Activated CD4-positive, alpha-beta T cell treated with anti-CD3 and anti-CD28 coated beads for 36 hours (primary cell): ENCODE measurements at places on chromosomes 2 and 18. TPM values are rescaled to one million over a fixed set of nuclear protein-coding genes. Genes with fewer than 3 reads are reported as not detected.

DNA sequence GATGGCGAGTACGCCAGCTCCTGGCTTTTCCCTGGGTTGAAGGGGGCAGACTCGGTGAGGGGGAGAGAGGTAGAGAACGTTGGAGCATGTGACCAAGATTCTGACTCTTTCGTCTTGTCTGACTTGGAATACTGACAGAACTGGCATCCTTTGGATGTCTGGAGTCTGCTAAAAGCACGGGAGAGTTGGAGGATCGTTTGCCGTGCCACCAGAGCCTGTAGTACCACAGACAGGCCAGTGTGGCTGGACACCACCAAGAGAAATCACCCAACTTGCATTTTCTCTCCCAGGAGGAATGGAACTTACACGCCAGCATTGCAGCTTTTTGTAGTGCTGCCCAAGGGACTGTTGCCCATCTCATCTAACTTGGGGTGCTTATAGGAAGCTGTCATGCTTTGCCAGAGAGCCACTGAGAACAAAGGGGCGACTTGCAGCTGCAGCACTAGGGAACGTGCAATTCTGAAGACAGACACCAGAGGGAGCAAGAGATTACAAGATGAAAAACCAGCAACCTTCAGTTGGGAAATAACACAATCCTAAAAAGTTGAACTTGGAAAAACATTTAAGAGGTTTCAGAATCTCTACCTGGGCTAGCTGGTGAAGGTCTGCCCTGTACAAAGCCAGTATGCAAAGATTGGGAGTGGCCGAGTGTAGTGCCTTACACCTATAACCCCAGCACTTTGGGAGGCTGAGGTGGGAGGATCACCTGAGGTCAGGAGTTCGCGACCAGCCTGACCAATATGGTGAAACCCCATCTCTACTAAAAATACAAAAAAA, 24.1 kb downstream of the PSMG2 start:
- no peak overlapping the region for H3K27ac ChIP-seq
- DNase-seq: peak; percentile 66
- H3K27me3 ChIP-seq: no peaks in the 10 kb centered on the region

DNA sequence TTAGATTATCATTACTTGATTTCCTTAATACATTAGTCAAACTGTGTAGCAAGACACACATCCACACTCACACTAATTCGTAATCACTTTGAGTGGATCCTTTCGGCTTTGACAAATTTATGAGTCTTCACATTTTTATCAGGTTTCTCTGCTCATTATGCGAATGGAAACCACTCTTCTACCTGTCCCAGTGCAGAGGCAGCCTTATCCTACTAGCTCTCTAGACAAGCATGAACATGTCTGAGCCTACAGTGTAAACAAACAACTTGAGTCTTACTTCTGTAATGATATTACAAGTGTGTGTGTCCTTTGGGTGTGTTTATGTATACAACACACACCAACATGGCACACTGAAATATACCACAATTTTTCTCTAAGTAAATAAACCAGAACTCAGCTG, 361.9 kb upstream of the CHST9 start:
- no peaks in the 10 kb centered on the region for H3K4me1 ChIP-seq
- H3K27me3 ChIP-seq: no peaks in the 10 kb centered on the region
- no peak overlapping the region for H3K4me3 ChIP-seq

DNA sequence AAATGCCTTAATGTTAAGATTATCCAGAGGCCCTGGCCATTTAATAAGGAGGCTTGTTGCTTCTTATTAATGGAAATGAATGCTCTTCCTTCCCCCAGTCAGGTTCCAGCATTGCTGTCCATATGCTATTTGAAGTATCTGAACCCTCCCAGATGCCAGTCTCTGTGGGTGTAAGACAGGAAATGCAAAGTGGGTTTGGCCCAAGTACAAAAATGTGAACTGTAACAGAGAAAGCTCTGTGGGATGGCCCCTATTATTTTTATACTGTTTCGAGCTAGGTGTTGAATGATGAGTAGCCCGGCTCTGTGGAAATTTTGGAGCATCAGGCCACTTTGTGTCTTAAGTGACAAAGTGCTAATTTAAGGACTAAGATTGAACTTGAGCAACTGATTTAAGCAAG, 141.0 kb downstream of the UXS1 start:
- H3K36me3 ChIP-seq: no peaks in the 10 kb centered on the region
- no peaks in the 10 kb centered on the region for H3K27me3 ChIP-seq
- DNase-seq: no peak
- H3K4me3 ChIP-seq: no peak overlapping the region
- peaks cover 53% of the 10 kb centered on the region for H3K4me1 ChIP-seq
- no peak overlapping the region for H3K27ac ChIP-seq

- H3K27me3 ChIP-seq: no peaks in the 10 kb centered on the region
- peaks cover 24% of the 10 kb centered on the region for H3K36me3 ChIP-seq
- H3K27ac ChIP-seq: no peak overlapping the region
- DNase-seq: no peak
Measured at GRCh38 chr2:160440888-160441287, 52.7 kb downstream of the RBMS1 start.

DNA sequence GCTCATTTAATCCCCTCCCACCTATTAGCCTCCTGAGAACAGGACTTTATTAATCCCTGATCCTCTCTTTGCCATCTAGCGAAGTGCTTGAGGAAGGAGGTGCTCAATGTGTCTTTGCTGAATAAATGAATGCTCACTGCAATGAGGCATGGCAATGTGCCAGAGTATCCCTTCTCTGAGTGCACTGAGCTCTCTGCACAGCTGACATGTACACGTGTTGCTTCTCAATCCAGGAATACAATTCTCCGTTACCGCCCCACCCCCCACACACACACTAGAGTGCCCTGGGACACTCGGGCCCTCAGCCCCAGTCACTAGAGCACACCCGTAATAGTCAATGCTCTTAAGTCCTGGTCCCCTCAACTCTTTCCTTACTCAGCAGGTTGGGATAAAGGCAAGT, 41.4 kb downstream of the FAM178B start:
- DNase-seq: no peak
- H3K4me3 ChIP-seq: no peak overlapping the region
- peak overlapping the region; percentile 17 for H3K27ac ChIP-seq
- peaks cover 21% of the 10 kb centered on the region for H3K4me1 ChIP-seq

DNA sequence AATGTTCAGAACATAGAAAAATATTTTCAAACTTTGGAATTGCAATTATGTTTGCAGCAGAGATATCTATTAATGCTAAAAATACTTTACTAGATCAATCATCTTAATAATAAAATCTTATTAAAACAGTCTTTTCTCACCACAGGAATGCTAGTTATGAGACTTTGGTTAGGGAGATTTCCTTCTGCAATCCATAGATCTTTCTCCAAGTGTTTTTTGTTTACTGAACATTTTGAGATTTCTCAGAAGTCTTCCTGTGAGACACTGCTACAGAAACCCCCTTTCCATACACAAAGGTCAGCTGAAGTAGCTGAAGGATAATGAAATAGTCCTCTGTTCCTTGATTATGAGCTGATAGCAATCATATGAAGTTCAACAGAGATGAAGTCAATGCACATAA, 59.4 kb upstream of the RAPH1 start:
- H3K36me3 ChIP-seq: no peaks in the 10 kb centered on the region
- H3K27ac ChIP-seq: no peak overlapping the region
- DNase-seq: no peak

DNA sequence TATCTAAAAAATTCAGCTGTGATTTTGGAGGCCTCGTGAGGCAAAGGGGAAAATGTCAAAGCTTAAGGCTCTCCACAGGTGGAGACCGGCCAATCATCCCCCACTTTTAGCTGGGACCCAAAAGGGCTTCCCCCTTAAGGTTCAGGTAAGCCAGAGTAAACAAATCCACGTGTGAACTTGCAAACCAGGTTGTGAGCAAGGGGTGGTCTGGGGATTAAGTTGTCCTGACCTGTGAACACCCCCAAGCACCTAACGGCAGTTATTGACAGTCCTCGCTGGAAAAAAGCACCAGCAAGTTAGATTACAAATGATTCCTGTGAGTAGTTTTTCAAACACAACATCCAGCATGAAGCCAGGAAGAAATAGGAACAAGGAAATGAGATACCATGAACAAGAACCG, 42.9 kb downstream of the MYO7B start:
- no peak overlapping the region for H3K4me3 ChIP-seq
- H3K27ac ChIP-seq: no peak overlapping the region
- DNase-seq: no peak
- H3K27me3 ChIP-seq: no peaks in the 10 kb centered on the region

DNA sequence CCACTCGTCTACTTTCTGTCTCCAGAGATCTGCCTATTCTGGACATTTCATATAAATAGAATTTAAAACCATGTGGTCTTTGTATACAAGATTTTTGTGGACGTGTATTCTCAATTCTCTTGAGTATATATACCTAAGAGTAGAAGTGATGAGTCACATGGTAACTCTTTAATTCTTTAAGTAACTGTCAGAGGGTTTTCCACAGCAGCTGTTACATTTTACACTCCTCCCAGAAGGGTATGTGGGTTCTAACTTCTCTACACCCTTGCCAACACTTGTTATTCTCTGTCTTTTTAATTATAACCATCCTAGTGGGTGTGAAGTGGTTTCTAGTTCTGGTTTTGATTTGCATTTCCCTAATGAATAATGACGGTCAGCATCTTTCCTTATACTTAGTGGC, 70.9 kb downstream of the MAP3K20 start:
- peaks cover 1% of the 10 kb centered on the region for H3K36me3 ChIP-seq
- no peak for DNase-seq
- H3K4me1 ChIP-seq: peaks cover 32% of the 10 kb centered on the region
- H3K27ac ChIP-seq: no peak overlapping the region
- peaks cover 12% of the 10 kb centered on the region for H3K27me3 ChIP-seq

- no peaks in the 10 kb centered on the region for H3K36me3 ChIP-seq
- peaks cover 6% of the 10 kb centered on the region for H3K27me3 ChIP-seq
- no peak overlapping the region for H3K27ac ChIP-seq
- no peaks in the 10 kb centered on the region for H3K4me1 ChIP-seq
- no peak for DNase-seq
Measured at GRCh38 chr18:70411876-70412435, 123.1 kb downstream of the SOCS6 start.

Gene QPCT
- 0.51 TPM for total RNA-seq

Gene B3GNT2
- total RNA-seq: 28.6 TPM

Gene SLC4A5
- 2.7 TPM for total RNA-seq
